Activated naive CD8-positive, alpha-beta T cell treated with anti-CD3 and anti-CD28 coated beads, Interleukin-2, amount 10 ng/mL, durations not matched to agents 7 days and 5 days (primary cell): ENCODE measurements at places on chromosomes 5 and 9. TPM values are rescaled to one million over a fixed set of nuclear protein-coding genes. Genes with fewer than 3 reads are reported as not detected.

GRCh38 chr9:133274236-133275104, 531 bp downstream of the ABO start:
- no peak for DNase-seq

DNA sequence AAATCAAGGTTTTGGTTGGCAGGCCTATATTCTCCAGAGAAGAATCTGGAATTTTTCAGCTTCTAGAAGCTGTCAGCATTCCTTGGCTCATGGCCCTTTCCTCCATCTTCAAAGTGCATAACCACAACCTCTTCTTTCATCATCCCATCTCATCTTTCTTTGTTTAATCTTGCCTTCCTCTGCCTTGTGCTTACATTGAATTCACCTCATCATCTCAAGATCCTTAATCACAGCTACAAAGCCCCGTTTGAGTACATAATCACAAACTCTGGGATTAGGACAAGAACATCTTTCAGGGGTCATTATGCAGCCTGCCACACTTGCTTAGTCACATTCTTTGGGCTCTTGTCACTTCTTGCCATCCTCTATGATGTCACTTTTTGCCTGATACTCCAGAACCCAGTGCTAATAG, 130.3 kb downstream of the FOXD1 start:
- no peak for DNase-seq

Gene ACTBL2
- total RNA-seq = not detected

Gene DMRT2
- not detected for total RNA-seq

Gene STPG3
- total RNA-seq = not detected
